ENCODE measurements at places on chromosomes 11 and 22.
A peak's percentile ranks its signal among the peaks of the same experiment; 100 is the strongest.

- DNase-seq = no peak
Observed at GRCh38 chr22:17802822-17803221, 28.6 kb upstream of the BID start.

- DNase-seq = no peak
Observed at GRCh38 chr11:74925281-74925680, 23.6 kb downstream of the XRRA1 start.

DNA sequence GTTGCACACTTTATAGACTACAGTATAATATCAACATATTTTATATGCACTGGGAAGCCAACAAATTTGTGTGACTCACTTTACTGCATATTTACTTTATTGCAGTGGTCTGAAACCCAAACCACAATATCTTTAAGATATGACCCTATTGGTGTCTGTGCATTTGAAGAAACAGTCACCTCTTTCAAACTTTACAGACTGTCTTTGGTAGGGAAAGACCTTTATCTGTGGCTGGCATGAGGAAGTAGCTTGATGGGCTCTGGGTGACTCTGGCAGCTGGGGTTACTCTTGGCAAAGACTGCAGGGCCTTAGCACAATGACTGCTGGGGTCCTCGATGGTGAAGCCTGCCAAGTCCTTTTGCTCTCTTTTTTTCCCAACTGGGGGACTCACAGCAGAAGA, 21.3 kb upstream of the ABTB2 start:
- no peak for DNase-seq

DNA sequence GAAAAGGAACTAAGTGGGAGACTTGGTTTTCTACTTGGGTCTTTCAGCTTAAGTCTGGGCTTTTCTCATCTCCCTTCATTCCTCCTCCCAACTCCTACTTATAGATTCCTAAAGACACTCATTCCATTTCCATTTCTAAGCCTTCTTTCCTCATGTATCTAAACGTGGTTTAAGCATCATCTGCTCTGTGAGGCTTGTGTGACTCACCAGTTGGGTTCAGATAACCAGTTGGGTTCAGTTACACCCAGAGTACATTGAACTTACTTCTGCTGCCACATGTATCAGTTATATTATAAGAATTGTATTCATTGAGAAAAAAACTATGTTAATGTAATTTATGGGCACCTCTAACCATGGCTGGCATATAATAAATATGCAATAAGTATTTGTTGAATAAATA, 831.2 kb upstream of the CCDC90B start:
- no peak for DNase-seq

GRCh38 chr11:72085621-72086351, 5.1 kb downstream of the LRRC51 start:
- peak; percentile 94 for DNase-seq

DNA sequence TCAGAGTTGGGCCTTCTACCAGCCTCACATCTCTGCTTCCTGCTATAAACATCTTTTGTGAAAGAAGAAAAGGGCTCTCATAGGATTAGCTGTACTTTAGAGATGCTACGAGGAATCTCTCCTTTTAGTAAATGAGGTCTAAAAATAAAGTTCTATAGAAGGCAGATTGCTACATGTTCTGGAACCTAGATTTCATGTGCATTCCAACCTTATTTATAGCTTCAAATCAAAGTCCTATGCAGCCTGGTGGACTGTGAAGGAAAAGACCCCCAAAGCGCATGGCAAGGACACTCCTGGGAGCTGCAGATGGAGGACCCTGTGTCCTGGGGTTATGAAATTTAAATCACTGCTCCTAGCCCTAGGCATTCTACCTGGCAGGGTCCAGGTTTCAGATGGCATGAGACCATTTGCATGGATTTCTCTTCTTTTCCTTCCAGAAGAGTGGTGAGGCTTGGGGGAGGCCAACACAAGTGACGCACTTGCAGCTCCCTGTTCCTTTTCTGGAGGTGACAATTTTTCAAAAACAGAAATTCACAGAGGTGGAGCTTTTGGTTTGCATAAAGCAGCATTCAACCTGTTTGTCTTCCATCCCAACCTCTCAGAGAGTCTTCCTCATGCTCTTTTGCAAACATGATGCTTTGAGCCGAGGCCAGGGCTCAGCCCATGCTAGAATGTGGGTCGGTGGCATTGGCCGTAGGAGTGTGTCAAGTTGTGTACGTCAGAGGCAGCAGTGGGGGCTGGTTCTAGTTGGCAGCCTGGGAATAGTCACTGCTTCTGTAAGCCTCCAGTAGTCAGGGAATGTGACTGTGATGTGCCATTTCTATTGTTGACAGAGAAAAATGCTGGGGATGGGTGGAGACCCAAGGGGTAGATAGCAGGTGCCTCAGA, 6.3 kb downstream of the CRY2 start:
- no peak for DNase-seq

GRCh38 chr11:62806611-62807121, 1.4 kb upstream of the NXF1 start:
- DNase-seq = no peak

DNA sequence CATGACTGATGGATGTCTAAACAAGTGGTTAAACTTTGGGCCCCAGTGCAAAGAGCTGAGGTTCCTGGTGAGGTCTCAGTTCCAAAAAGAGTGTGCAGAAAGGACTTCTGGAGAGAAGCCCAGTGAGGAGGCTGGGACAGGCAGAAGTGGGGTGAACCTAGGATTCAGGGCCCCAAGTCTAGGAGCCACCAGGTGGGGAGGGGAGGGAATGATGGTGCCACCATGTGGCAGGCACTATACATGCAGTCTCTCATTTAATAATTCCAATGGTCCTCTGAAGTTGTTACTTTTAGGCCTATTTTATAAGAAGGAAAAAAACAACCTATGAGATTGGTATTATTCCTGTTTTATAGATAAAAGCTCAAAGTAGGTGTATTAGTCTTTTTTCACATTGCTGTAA, 102.0 kb downstream of the INSC start:
- DNase-seq = no peak

- no peak for DNase-seq
Observed at GRCh38 chr11:61195719-61196118, 7.6 kb upstream of the PGA3 start.

- no peak for DNase-seq
Observed at GRCh38 chr22:19844377-19845053, 10.2 kb downstream of the GNB1L start.

DNA sequence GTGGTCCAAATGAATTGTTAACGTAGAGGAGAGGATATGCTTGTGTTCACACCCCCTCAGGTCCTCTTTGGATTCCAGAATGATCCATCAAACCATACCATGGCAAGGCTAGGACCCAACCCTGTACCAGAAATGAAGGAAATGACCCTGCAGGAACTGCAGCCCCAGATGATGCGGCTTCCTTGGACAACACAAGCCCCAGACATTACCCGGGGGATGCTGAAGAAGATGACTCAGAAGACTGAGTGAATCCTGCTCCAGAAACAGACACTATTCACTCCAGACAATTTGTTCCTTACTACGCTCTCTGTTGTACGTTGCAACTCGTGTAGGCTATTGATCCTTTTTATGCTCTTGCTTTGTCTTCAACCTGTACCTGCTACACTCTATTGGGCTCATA, 15.2 kb upstream of the MTMR2 start:
- DNase-seq = no peak

- no peak for DNase-seq
Observed at GRCh38 chr11:112162761-112163546, 940 bp downstream of the IL18 start.

DNA sequence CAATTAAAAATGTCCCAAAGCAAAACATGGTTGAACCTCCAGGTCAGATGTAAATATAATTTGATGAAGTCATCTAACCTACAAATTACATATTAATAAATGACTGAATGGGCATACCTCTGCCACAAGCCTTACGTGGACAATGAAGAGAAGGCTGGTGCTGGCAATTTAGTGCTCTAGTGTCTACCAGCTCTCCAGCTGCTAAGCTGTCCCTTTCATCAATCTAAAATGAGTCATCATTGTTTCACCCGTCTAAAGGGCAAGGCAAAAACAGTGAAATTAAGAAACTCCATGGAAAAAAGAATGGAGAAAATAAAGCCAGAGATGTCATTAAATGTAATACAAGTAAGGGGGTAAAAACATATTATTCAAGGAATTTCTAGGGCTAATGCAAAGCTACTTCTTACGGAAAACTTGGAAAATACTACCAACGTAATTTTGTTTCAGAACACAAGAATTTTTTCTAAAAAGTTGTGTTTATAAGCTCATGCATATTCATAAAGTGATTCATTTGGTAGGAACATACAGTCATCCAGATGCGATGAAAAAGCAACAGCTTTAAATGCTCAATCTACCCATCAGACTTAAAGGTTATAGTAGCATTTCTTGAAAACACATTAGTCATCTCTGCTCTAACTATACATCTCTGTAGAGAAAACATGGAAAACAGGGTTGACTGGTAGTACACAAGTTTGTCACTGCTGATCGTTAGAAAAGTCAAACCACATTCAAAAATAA, 71.5 kb downstream of the SIK3 start:
- no peak for DNase-seq

GRCh38 chr22:29744902-29745301, 21.9 kb downstream of the ZMAT5 start:
- peak; percentile 66 for DNase-seq

DNA sequence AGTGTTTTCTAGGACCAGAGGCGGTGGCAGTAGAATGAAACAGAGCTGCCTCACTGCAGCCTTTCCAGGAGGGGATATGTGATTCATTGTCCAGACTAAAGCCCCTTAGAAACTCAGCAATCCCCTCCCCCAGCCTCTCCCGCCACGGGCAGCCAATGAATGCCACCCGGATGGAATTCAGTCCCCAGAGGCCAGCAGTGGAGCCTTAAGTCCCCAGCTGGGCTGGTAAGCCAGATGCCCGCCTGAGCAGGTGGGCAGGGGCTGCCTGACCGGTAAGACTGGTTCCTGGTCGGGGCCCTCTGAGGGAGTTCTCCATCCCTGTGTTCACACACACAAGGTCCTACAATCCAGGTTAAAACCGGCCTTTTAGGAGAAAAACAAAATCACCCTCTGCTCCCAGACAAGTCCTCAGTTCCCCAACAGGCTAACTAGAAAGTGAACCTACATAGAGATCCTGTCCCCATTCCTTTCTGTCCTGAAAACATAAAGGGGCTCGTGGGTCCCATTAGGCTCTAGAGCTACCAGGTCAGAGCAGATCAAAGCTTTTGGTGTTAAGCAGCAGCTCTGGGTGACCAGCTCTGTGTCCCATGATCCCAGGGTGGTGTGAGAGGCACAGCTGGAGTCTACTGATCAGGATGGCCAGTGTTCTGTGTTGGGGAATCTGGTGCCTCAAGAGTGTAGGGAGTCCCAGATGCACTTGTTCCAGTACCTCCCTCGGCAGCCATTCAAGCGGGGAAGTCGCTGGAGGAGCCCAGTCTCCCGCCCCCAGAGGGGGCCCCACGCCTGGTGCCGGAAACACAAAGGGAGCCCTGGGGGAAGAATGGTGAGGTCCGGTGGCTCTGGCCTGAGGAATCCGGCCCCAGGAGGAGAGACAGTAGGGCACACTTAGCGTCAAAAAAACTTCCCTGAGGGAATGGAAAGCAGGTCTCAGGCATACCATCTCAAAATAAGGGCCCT, 2.6 kb downstream of the PATZ1 start:
- peak; percentile 78 for DNase-seq

DNA sequence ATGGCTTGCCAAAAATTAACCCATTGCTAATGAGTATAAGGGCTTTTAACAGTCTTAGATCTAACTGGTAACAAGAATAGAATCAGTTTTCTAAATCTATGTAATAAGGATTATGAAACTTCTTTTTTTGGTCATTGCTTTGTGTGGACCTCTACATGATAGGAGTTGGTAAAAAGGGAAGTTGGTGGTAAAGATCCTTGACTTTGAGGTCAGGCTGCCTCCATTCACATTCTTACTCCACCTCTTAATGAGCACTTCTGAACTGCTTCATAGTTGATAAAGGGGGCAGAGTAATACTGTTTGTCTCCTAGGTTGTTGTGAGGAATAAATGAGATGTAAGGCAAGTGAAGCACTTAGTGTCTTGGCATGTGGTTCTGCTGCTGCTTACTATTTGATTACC, 10.6 kb downstream of the EIF3M start:
- no peak for DNase-seq

DNA sequence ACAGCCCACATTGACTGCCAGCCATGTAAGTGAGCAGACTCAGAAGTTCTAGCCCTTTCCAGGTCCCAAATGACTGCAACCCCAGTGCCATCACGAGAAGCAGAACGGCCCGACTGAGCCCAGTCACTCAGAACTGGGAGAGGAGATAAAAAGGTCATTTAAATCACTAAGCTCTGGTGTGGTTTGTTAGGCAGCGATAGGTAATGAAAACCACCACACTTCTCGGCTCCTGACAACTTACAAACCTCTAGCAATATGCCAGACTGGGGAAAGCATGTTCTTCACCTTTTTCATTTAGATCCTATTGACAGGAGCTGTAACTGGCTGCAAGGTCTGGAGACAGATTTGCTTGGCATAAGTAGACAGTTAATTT, 6.7 kb downstream of the SLC15A3 start:
- no peak for DNase-seq

DNA sequence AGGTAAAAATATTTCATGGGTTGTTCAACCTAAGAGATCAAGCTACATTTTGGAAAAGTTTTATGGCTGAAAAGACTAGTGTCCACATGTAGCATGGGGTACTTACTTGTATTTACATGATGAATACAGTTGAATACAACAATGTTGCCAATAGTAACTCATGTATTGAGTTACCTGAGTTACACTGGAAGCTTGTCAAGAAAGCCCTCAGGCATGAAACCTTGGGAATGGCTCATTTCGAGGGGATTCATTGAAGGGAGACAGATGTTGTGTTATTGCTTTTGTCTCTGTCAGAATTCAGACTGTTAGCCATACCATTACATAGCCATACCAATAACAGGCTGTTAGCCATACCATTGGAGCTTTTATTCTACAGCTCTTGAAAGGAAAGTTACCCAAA, 9.2 kb downstream of the OR51F2 start:
- DNase-seq = peak; percentile 55

GRCh38 chr11:59918480-59918879, 19.8 kb upstream of the OOSP1 start:
- no peak for DNase-seq

DNA sequence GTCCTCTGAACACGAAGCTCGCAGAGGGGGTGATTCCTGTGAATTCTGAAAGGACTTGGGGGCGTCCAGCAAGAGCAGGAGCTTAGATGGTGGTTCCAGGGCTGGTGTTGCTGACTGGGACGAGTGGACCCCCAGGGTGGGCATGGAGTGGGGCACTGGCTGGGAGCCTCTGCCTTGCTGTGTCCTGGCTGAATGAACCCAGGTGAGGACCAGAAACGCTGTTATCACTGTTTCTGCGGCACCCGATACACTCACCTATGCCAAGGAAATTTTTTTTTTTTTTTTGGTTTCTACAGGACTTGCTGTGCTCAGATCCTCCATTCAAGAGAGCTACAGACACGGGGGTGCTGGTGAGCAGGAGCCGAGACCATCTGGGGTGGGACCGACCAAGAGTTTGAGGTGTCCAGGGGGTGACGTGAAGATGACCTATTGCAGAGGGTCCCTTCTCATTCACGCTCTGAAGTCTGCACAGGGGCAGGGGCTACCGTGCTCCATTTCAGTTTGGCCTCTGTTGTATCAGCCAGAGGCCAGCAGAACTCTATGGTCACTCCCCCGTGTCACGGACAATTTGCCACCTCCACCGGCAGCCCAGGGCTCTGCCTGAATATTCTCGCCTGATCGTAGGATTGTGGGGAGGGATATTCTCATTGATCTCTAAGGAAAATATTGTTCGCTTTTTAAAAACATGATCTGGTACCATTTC, 3.6 kb downstream of the SMIM38 start:
- no peak for DNase-seq
